Mesendoderm (in vitro differentiated cells): ENCODE measurements at places on chromosomes 2 and 18.

- DNase-seq, result peak; percentile 27
- no peaks in the 10 kb centered on the region for H3K27me3 ChIP-seq
- no peaks in the 10 kb centered on the region for H3K36me3 ChIP-seq
- H3K4me3 ChIP-seq, result no peak overlapping the region
Observed at GRCh38 chr2:224847961-224848850, 132.0 kb upstream of the CCDC195 start.

GRCh38 chr18:34758378-34758948, 48.4 kb downstream of the DTNA start:
- DNase-seq, result peak; percentile 93
- no peak overlapping the region for H3K27ac ChIP-seq
- H3K4me3 ChIP-seq, result no peak overlapping the region
- peaks cover 4% of the 10 kb centered on the region for H3K4me1 ChIP-seq

DNA sequence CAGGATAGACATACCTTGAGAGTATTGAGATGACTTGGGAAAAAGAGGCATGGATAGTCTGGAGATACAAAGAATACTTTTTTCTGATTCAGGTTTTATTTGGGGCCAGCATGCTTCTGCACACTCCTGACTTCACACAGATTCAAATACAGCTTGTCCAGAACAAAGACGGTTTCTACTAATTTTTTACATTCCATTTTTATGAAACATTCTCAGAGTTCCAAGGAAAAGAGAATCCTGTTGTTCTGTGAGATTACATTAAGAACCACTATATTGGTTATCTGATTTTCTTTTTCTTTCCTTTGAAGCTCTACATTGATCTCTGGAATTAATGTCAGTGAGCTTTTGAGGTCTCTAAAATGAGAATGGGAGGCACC, 41.0 kb downstream of the PTPRM start:
- H3K27me3 ChIP-seq, result no peaks in the 10 kb centered on the region
- H3K27ac ChIP-seq, result no peak overlapping the region
- H3K36me3 ChIP-seq, result no peaks in the 10 kb centered on the region
- no peak for DNase-seq
- H3K4me1 ChIP-seq, result peaks cover 15% of the 10 kb centered on the region

GRCh38 chr2:186405842-186406241, 80.2 kb upstream of the ZC3H15 start:
- H3K4me1 ChIP-seq, result no peaks in the 10 kb centered on the region
- H3K27ac ChIP-seq, result no peak overlapping the region
- no peak overlapping the region for H3K4me3 ChIP-seq
- no peaks in the 10 kb centered on the region for H3K27me3 ChIP-seq
- DNase-seq, result no peak

GRCh38 chr2:47777277-47777937, 5.5 kb upstream of the MSH6 start:
- H3K4me1 ChIP-seq, result no peaks in the 10 kb centered on the region
- H3K36me3 ChIP-seq, result no peaks in the 10 kb centered on the region
- H3K4me3 ChIP-seq, result no peak overlapping the region
- H3K27me3 ChIP-seq, result no peaks in the 10 kb centered on the region

GRCh38 chr18:75204269-75204731, 4.6 kb downstream of the PTGR3 start:
- peak; percentile 48 for DNase-seq
- H3K4me3 ChIP-seq, result no peak overlapping the region

DNA sequence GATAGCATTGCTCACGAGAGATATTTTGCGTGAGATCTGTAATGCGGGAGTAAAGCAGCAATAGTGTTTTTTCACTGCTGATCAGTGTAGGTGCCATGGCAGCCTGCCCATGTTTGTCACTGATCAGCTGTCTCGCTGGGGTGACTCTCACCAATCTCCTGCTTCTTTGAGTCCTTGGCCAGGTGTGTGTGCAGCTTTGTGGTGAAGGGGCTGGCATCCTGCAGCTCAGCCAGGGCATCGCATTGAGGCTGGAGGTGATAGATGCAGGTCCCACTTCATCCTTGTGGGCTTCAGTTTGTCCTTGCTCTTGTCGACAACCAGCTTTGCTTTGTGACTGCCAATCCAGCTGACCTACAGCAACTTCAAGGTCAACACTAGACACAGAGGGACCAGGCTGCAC, 258.3 kb upstream of the CXCR4 start:
- no peak for DNase-seq
- H3K27ac ChIP-seq, result no peak overlapping the region
- H3K4me3 ChIP-seq, result no peak overlapping the region
- no peaks in the 10 kb centered on the region for H3K27me3 ChIP-seq
- H3K36me3 ChIP-seq, result no peaks in the 10 kb centered on the region

- no peak overlapping the region for H3K27ac ChIP-seq
- H3K36me3 ChIP-seq, result no peaks in the 10 kb centered on the region
- H3K27me3 ChIP-seq, result no peaks in the 10 kb centered on the region
- no peaks in the 10 kb centered on the region for H3K4me1 ChIP-seq
Observed at GRCh38 chr2:16123856-16124780, 183.8 kb downstream of the MYCN start.

DNA sequence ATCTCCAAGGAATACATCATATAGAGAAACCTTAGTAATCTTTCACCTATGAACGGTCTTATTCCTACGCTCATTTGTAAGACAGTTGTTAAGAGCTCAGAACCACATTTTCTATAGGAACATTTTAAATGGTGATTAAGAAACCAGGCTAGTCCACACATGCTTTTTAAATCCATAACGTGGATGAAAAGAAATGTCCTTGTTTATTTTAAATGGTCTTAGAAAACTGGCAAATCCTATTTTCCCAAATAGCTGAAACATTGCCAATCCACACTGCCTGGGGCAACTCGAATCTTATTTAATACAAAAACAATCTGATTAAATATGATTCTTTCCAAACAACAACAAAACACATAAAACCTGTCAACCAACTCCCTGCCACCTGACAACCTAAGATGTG, 23.7 kb downstream of the METTL8 start:
- no peak overlapping the region for H3K4me3 ChIP-seq
- no peaks in the 10 kb centered on the region for H3K27me3 ChIP-seq
- no peak overlapping the region for H3K27ac ChIP-seq
- H3K36me3 ChIP-seq, result no peaks in the 10 kb centered on the region
- peaks cover 3% of the 10 kb centered on the region for H3K4me1 ChIP-seq
- no peak for DNase-seq
